Putamen (tissue), 1 donor: ENCODE measurements at places on chromosomes 11 and 22.

DNA sequence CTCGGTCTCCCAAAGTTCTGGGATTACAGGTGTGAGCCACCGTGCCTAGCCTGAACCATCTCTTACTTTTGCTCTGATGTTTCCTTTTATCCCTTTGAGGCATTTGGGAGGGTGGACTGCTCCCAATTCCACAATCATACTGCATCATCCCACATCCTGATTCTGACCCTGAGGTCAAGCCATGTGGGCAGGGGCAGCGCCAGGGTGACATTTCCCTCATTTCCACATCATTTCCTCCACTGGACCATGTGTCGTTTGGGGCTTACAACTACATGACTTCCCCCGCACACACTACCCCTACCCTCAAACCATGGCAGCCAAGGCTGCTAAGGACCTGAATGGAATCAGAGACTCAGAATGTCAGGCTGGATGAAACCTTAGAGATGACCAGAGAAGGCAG is 26.4 kb upstream of the ZBTB16 start:
- no peak for DNase-seq

- DNase-seq: no peak
Measured at GRCh38 chr11:71358122-71358728, 90.0 kb downstream of the DHCR7 start.

GRCh38 chr11:70805971-70806370 is 407.6 kb downstream of the CTTN start:
- no peak for DNase-seq

DNA sequence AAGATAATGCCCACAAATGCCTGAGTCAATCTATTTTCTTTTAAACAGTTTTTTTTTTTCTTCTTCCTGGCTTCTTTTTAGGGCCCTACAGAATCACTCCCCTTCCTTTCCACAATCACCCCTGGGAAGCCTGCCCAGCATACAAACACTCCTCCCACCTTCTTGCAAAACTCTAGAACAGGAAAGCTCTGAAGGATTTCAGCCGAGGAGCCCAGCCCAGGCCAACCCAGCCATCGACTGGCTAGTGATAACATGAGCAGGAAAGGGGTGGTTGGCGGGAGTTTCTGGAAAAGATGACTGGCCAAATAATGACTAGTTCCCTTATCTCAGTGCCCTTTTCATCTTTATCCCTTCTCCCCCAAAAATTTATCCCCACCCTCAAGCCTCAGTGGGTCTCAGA is 68.2 kb downstream of the USP35 start:
- no peak for DNase-seq

GRCh38 chr11:66637557-66638176 is 836 bp upstream of the RBM4 start:
- DNase-seq: no peak

GRCh38 chr11:78270971-78271370 is 82.3 kb downstream of the USP35 start:
- DNase-seq: peak; percentile 45

GRCh38 chr11:2762031-2762380 is 62.2 kb upstream of the KCNQ1OT1 start:
- no peak for DNase-seq
